Left forelimb (tissue), 1 donor: ENCODE measurements at places on chromosomes 7 and 10.

GRCh38 chr7:70336536-70336935 lies 738.3 kb downstream of the AUTS2 start:
- no peak for DNase-seq

DNA sequence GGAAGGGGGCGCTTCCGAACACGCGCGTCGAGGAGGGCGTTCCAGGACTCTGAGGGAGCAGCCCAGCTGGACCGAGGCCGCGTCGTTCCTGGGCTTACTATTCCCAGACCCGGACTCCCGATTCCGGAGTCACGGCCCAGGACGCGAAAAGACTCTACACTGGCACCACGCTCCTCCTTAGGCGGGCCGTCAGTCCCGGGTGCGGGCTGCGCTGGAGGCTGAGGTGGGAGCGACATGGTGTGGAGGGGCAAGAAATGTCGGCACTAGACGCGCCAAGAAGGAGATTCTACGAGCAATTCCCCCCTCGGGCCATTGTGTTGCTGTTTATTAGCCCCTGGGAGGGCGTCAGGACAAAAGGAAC lies 584 bp upstream of the RUNDC3B start:
- DNase-seq = peak; percentile 62

GRCh38 chr10:52027055-52027705 lies 286.9 kb upstream of the DKK1 start:
- DNase-seq = no peak

DNA sequence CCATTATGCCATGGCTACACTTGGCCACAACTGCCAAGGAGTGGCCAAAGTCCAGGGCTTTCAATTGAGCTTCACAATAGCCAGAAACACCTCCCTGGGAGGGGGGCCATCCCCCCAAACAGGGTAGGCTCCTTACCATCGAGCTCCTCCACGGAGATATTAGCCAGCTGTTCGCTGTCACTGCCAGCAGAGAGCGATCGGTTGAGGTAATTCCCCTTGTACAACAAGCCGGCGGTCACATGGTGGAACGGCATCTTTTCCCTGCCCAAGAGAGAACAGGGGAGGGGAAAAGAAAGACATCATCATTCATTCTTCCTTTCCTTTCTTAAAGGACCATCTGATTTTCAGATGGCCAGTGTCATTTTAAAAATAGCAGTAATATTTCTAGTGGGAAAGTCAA lies 133.6 kb downstream of the CALN1 start:
- DNase-seq = no peak

- no peak for DNase-seq
Measured at GRCh38 chr10:129222436-129222835, 244.6 kb upstream of the MGMT start.

GRCh38 chr10:72087392-72087968 lies 871 bp downstream of the SPOCK2 start:
- no peak for DNase-seq

- DNase-seq = no peak
Measured at GRCh38 chr7:2373124-2373556, 18.5 kb downstream of the EIF3B start.

DNA sequence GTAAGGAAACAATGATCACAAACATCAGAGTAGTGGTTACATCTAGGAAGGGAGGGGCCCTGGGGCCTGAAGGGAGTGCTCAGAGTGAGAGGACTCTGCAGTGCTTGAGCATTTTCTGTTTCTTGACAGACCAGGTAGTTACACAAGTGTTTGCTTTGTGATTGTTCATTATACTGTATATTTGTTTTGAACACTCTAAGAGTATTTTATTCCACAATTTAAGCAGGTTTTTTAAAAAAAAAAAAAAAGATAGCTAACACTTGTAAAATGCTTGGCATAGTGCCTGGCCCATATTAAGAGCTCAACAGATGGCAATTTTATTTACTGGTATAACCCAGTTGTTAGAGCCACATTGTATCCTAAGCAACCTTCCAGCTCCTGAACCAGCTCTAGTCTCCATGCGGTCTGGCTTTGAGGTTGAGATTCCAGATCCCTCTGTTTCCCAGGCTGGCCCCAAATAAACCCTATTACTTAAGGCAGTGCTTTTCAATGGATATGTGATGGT lies 20.1 kb upstream of the ATXN7L1 start:
- DNase-seq = no peak

DNA sequence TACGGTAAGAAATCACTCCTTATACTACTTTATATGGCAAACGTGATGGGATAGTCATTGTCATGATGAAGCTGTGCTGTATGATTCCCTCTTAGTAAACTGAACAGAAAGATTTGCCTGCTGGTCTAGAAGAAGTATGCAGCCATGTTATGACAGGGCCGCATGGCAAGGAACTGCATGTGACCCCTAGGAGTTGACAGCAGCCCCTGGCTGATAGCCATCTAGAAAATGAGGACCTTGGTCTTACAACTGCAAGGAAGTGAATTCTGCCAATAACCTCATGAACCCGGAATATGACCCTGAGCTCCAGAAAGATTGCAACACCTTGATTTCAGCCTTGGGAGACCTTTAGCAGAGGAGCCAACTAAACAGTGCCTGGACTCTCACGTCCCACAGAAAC lies 193.3 kb downstream of the SEMA3E start:
- no peak for DNase-seq

DNA sequence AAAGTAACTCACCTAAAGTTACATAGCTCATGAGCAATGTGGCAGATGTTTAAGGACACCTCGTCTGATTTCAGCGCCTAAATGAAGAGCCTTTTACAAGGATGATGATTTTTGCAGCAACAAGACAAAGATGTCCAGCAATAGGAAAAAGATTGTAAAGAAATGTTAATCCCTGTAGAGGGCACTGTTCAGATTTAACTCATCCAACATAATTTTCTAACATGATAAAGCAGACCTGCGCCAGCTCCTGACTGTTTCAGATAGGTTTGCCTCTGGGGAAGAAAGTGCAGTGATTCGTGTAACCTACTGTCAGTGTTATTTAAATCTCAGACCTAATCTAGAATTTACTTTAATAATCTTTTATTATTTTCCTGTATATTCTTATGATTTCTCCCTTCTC lies 595.2 kb downstream of the AUTS2 start:
- no peak for DNase-seq

- peak; percentile 92 for DNase-seq
Measured at GRCh38 chr10:97713339-97713825, at the start of gene MARVELD1. Gene MARVELD1, plus strand, starts transcription at chr10:97713730. Its CDS starts 147 bp downstream, at chr10:97713877.

DNA sequence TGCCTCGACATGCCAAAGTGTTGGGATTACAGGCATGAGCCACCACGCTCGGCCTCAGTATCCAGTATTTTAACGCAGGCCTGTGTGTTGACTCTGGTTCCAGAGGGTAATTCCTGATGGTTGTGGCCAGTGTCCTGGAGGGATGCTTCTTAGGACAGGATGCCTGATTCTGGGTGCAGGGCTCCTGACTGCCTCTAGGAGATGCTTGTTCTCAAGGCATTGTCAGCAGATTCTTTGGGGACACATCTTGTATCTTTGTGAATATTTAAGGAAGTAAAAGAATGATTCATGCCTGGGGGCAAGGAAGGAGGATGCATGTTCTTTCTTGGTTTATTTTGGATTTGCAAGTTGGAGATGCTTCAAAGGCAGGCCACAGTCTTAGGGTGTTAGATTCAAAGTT lies 2.2 kb downstream of the ZDHHC4 start:
- DNase-seq = no peak

GRCh38 chr7:105524840-105525239 lies 2.8 kb upstream of the PUS7 start:
- DNase-seq = no peak
